ENCODE measurements at places on chromosomes 5 and 9.

GRCh38 chr9:121220996-121221663, 19.5 kb upstream of the RAB14 start:
- no peak for DNase-seq

GRCh38 chr9:104330841-104331240, 173.2 kb upstream of the OR13F1 start:
- no peak for DNase-seq

DNA sequence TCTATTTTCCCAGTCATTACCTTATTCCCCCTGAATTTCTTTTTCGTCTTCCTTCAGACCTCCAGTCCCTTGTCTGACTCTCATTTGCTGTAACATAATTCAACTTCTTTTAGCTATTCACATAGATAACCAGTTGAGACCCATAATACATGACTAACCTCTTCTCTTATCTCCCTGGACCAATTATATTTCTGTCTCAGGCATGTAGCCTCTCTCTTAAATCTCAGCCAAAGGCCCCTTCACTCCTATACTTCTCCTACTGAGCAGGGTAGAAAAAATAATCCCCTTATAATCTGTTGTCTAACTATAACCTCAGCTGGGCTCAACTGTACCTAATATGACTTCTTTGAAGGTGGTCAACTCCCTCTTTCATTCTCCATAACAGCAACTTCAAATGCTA, 20.9 kb downstream of the RANBP6 start:
- no peak for DNase-seq

DNA sequence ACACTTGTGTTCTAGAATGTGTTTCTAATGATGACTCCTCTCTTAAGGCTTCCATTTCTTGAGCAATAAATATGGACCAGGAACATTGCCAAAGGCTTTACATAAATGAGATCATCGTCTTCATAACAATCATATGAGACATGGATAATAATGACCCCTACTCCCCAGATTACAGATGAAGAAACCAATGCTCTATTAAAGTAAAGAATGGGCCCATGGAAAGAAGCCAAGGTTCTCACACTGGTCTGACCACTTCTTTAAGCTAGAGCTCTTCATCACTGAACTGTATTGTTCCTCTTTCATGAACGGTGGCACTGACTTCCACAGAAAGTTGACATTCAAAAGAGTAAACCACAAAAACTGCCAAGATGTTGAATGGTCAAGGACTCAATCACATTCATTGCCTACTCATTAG, 65.3 kb downstream of the MARCHF3 start:
- DNase-seq: peak; percentile 28

- DNase-seq: no peak
Observed at GRCh38 chr5:111997711-111998110, 240.7 kb upstream of the NREP start.

DNA sequence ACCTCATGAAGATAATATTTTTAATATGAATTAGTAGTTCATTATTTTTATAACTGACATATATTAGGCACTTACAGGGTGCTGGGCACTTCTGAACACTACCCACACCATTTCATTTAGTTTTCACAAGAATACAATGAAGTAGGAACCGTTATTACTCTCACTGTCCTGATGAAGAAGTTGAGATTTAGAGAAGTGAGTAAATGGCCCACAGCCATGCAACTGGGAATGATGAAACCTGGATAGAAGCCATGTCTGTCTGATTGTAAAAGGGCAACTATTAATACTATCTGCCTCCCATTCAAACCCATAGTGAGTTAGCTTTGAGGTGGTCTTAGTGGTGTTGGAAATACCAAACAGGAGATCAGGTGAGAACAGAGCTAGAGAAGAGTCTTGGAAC, 29.6 kb upstream of the OTULINL start:
- no peak for DNase-seq

- no peak for DNase-seq
Observed at GRCh38 chr5:143594902-143595818, 191.7 kb upstream of the NR3C1 start.

DNA sequence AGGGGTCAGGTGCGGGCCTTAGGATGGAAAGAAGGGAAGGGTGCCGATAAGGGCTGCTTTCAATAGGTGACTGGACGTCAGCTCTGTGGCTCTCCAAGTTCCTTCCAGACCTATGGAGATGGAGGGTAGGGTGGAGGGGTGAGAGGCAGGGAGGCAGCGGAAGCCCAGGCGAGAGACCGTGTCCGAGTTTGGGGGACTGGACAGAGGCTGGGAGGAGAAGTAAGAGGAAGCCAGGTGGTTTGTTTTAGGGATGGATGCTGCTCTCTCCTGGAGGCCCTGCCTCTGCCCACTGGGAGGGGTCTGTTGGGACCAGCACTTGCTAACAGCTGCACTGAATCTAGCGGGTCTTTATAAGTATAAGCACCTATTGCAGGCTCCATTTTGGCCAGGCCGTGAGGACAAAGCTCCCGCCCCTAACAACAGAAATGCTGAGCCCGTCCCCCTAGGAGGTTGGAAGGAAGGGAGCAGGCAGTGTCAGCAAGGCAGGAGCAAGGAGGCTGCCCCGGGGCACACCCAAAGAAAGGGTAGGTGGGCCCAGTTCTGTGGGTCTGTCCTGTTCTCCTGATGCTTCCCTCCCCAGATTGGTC, 167.5 kb downstream of the DAB2IP start:
- no peak for DNase-seq

DNA sequence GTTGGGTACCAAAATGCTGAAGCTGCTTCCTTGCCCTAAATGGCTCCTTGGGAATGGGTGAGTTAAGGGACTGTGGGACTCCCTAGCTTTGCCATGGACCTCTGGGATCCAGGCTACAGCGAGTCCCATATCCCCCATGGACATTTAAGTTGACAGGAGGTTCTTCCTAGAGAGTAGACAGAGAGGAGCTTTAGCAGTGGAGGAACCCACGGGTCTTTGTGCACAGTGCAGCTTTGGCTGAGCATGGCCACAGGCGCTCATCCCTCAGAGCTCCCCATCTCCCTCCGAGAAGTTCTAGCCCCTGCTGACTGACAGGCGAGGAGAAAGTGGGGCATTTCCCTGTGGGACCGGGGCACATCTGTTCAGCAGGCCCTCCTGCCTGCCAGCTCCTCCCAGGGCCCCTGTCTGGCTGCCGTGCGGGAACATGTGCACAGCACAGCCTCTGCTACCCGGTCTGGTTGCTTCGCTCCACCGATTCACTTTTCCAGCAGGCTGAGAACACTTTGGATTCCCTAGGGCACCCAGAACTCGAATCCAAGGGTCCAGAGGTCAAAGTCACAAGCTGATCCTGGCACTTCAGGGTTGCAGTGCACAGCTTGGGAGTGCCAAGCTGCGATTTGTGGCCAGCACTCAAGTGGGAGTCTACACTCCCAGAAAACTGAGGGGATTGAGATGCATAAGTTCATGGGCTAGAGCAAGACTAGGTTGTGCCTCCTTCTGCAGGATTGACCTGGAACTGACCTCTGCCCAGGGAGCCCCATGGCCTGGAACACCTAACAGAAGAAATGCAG, 40.6 kb upstream of the DMRTA1 start:
- DNase-seq: no peak

DNA sequence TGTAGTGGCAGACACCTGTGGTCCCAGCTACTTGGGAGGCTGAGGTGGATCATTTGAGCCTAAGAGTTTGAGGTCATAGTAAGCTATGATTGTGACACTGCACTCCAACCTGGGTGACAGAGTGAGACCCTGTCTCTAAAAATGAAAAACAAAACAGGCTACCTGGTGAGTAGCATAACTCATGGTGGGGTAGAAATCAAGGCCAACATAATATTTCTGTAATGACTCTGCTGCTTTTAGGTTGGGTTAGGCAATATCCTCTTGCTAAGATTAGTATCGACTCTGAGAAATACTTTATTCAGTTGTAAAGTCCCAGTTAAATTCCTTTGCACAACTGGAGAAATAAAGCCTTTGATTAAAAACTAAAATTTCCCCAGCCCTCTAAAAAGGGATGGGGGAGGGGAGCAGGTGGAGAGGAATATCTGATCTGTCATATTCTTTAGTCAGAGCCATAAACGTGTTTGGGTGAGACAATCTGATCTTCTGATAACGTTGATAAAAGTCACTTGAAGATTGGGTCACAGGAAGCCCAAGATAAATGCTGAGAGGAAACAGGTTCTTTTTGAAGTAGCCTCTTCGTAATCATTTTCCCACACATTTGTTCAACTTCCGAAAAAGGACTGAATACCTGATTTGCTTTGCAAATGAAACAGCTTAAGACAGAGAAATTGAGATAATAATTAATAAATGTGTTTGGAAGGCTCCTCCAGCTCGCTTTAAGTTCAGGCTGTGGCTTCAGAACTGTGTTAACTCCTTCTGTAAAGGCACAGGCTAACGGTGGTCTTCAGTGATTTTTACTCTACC, 14.9 kb downstream of the IL4 start:
- peak; percentile 31 for DNase-seq

DNA sequence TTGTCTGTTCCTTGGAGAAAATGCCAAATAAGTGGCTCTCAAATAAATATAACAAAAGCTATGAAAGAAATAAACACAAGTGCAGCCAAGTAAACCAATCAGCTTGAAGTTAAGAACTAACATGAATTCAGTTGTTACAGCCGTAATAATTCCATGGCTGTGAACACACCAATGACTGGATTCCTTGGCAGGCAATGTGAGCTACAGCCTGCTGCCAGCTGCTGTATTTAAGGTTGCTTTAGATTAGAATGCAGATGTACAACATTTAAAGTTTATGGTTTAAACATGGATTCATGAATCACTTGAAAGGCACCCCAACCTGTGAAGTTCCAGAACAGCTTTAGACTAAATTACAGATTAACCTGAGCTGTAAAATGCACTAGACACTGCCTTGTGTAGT, 626.4 kb upstream of the SEMA6A start:
- no peak for DNase-seq

- peak; percentile 47 for DNase-seq
Observed at GRCh38 chr9:114880291-114880745, 50.1 kb downstream of the TNFSF8 start.

DNA sequence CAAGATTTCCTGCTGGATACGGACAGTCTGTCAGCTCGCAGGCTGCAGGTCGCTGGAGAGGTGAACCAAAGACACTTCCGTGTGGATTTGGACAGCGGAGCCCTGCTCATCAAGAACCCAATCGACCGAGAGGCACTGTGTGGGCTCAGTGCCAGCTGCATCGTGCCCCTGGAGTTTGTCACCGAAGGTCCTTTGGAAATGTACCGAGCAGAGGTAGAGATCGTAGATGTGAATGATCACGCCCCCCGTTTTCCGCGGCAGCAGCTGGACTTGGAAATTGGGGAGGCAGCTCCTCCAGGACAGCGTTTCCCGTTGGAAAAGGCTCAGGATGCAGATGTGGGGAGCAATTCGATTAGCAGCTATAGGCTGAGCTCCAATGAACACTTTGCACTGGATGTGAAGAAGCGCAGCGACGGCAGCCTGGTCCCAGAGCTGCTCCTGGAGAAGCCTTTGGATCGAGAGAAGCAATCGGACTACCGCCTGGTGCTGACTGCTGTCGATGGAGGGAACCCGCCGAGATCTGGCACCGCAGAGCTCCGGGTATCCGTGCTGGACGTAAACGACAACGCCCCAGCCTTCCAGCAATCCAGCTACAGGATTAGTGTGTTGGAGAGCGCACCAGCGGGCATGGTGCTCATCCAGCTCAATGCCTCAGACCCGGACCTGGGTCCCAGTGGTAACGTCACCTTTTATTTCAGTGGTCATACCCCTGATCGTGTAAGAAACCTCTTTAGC, 658 bp downstream of the PCDHGC4 start:
- no peak for DNase-seq

DNA sequence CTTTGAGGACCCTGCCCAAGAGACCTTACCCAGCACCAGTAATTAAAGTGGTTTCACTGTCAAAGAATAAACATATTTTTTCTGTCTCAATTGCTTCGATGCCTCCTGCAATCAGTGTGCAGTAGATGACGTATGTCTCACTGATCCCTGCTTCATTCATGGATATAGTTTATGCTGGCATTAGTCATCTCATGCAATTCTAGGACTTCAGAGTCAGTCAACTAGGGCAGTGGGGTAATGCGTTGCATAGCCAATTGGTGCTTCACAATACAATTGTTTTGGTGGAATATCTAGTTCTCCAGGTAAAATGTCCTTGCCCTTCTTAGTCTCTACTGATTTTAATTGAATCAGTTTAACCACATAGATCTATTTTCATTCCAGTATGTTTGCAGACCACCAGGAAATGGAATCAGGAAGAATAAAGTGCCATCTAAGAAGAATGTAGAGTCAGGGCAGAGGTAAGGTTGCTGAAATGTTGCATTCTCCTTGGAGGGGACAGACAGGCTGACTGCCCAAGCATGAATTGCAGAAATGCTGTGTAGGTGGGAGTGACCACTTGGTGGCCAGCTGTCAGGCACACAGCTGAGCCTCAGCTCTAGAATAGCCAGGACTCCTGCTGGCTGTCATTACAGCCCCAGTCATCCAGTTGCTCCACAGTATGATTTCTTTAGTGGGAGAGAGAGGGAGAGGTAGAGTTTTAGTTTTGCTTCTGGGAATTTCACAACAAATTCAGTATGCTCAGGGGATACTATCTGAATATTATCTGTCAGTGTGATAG, 73.5 kb upstream of the MEGF10 start:
- no peak for DNase-seq

DNA sequence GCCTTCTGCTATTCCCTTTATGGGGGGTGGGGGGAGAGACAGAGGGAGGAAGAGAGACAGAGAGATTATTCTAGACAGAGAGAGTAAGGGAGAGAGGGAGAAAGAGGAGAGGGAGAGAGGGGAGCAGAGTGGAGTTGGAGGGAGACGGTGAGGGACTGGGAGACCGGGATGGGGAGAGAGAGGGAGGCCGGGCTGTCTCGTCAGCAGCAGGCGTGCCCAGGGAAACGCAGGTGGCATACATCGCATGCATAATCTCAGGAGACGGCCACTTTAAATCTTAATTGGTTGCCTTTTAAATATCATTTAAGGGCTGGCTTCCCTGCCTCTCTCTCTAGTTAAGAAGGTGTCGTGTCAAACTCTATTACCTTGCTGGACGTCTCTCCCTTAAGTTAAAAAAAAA, 8.4 kb downstream of the IRX4 start:
- no peak for DNase-seq

DNA sequence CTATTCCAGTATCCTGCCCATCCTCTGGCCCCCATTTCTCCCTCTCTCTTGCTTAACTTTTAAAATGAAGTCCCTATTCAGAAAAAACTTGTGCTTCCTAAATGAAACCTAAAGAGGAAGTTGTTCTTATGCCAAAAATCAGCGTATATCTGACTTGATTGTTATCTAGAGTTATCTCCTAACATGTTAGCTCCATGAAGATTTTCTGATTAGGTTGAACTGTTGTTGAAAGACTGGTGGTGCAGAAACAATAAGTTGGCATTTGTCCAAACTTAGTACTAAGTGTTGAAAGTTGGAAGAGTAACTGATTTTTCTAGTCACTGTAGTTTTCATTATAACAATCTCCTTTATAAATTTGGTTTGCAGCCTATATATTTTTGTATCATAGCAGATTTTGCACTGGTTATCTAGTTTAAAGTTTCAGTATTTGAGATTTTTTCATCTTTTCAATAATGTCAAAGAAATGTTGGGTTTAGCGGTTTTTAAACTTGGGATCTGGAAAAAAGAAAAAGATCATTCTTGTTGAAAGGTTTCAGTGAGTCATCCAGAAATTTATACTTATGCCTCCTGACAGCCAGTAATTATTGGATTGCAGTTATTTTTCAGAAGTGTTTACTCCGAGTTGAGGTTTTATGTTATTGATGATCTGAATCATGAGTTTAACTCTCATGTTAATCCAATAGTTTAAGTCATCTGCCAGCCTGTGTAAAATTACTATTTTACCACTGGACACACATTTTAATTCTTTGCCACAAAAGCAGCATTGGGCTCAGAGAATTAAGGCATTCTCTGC, 60.6 kb downstream of the PAM start:
- DNase-seq: peak; percentile 39

Data from GF-D8 (cell line).